ENCODE measurements at places on chromosomes 6 and 20.
A peak's percentile ranks its signal among the peaks of the same experiment; 100 is the strongest.

DNA sequence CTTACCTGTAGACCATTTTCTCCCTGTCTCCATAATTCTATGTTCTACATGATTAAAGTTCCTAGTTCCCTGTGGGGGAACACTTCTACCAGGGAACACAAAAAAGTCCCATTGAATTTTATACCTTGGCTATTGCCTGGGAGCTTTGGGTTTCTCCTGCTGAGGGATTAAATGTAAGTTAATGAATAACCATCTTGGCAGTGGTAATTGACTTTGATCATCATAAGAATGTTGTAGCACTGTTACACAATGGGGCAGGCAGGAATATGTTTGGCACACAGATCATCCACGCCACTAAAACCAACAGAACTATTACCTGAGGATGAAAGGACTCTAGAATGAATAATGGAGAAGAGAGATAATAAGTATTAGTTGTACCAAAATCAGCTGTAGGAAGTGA, 1106.2 kb upstream of the GJE1 start:
- no peak for DNase-seq

- DNase-seq, result no peak
Measured at GRCh38 chr20:63693083-63693732, 3.2 kb upstream of the TNFRSF6B start.

GRCh38 chr6:85435851-85436250, 14.0 kb upstream of the NT5E start:
- no peak for DNase-seq

DNA sequence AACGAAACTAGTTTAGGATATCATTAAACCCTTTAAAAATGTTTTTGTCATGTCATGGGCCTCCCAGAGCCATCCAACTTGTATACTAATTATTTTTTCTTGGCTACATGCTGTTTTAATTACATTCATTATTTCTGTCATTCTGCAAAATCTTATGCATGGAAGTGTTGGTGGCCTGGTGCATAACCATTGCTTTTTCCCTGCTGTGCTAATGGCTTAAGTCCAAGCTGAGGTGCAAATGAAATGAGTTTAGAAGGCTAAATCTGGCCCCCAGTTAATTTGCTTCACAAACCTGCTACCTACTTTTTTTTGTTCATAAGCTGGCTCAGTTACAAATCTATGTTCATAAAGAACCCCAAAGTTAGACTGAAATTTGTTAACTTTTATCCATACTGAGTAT, 1249.9 kb downstream of the EPHA7 start:
- DNase-seq, result no peak

GRCh38 chr6:15495375-15495901, 167.4 kb downstream of the DTNBP1 start:
- DNase-seq, result no peak

GRCh38 chr6:123402052-123402451, 234.7 kb downstream of the TRDN start:
- no peak for DNase-seq

DNA sequence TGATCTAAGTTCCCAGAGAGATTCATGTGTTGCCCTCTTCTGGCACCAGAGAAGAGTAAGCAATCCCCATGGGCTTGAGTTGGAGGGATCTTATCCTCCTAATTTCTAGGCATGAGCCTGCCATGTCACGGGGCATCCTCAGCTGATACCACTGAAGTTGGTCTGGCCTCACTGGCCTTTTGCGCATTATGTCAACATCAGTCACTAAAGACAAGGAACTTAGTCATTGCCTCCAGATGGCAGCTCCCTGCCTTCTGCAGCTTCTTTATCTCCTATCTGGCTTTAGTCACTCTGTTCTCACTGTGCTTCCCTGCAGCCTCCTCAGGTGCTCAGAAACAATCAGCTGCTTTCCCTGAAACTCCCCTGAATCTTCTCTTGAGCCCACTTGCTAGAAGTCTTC, 312.2 kb downstream of the ADGRG6 start:
- no peak for DNase-seq

- DNase-seq, result no peak
Measured at GRCh38 chr6:98179606-98180005, 654.8 kb upstream of the POU3F2 start.

DNA sequence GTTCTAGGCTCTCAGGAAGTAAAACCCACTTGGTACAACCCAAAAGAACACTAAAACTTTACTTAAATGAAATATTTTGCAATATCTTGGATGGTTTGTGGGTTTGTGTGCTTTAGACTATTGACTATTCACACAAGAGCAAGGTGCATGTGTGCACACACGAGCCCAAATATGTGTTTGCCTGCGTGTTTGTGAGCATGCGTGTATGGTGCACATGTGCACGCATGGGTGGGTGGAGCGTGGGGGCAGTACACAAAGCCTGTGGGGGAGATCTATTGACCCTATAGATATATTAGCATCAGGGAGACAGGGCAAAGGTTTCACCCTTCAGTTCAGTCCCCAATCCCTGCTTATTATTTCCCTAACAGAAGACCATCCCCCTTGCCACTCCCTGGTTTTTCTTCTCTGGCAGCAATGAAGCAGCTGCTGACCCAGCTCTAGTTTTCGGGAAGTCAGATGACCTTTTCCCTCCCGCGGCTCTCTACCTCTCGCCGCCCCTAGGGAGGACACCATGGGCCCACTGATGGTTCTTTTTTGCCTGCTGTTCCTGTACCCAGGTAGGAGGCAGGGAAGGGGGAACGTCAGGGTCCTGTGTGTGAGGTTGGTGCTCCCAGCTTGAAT, at the start of gene C2:
TSS of gene C2 (plus strand) at position 476 of the 621 bp plus-strand sequence. CDS start at position 512, 36 bp downstream.
- DNase-seq, result no peak

DNA sequence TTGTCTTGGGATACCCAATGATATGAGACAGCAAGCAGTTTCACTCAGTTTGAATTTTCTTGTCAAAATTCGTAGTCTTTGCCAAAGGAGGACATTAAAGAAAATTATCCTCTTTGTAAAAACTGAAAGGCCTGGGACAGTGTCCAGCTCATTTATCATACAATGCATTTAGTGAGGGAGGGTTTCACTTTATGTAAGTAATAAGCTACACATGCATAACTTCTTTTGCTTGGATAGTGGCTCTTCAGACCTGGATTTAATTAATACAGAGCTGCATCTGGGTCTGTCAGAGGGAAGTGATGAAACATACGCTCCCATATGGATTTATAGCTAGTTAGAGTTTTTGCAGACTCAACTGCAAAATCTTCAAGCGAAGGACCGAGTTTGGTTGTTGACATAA, 175.6 kb downstream of the PHACTR1 start:
- DNase-seq, result no peak

DNA sequence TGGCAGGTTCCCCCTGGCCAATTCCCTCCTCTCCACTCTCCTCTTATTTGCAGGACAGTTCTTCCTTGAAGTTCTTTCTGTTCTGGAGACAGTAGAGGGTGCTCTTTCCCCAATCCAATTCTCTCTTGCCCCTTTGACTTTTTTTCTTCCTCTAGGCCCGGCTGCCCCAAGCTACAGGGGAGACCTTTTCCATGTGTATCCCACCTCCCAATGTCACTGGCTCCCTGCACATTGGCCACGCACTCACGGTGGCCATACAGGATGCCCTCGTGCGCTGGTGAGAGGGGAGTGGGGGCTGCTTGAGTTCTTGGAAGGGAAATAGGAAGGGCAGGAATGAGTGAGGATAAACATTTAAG, 1.5 kb downstream of the VARS2 start:
- no peak for DNase-seq

- DNase-seq, result no peak
Measured at GRCh38 chr6:15391500-15391899, 145.6 kb downstream of the JARID2 start.

DNA sequence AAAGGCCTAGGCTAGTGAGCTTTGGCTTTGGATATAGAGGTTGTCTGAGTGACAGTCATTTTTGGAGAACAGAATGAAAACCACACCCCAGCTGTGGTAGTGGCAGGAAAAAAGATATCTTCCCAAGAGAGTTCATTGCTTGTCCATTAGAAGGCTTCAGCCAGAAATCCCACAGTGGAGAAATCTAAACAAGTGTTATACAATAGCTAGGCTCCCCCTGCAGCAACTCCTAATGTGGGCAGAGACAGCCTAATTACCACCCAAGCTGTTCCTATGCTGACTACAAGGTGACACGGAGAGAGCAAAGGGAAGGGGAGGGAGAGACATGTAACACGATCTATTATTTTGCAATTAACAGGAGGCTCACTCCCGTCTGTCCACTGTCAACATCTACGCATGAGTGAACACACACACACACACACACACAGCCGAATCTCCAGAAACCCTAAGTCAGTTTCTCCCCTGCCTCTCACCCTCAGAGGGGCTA, 147.5 kb upstream of the TCF21 start:
- DNase-seq, result no peak

GRCh38 chr6:10532392-10532791, 11.2 kb downstream of the GCNT2 start:
- no peak for DNase-seq

- DNase-seq, result peak; percentile 23
Measured at GRCh38 chr20:32510120-32510600, 75.0 kb downstream of the NOL4L start.

GRCh38 chr20:20553541-20553940, 158.9 kb downstream of the RALGAPA2 start:
- no peak for DNase-seq
